B cell (primary cell): ENCODE measurements at places on chromosomes 7 and 10.
A peak's percentile ranks its signal among the peaks of the same experiment; 100 is the strongest.

DNA sequence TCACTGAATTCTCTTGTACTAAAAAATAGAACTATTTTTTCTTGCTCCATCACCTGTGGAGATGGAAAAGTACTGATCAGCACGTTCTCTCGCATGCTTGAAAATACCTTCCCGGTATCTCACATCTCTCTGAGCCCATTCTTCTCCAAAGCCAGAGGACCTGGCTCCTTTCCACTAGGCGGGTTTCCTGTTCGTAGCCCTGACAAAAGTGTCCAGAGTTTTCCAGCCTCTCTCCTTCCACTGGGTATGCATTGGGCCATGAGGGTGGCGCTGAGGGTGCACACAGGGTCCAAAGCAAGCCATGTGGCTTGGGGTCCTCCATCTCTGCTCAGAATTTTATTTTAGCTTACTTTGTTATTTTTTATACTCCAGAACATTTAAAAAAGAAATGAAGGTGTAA, 16.3 kb upstream of the SRGN start:
- no peaks in the 10 kb centered on the region for H3K36me3 ChIP-seq
- H3K4me1 ChIP-seq, result no peaks in the 10 kb centered on the region
- H3K27me3 ChIP-seq, result no peaks in the 10 kb centered on the region
- no peak overlapping the region for H3K4me3 ChIP-seq

DNA sequence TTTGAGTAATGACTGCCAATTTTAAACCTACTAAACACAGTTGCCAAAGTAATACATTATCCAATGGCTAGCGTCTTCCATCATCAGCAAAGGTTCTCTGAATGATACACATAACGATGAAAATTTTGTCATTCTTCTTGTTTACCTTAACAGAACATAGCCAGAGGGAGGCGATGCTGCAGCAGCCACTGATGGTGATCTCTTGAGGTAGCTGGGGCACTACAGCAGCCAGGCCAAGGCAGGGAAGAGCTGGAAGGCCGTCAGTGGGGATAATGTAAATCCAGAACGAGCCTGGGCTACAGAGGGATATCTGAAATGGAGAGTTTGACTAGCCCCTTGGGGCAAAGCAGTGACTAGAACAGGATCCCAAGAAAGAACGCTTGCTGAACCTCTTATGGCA, 38.8 kb downstream of the PRPS1L1 start:
- no peaks in the 10 kb centered on the region for H3K36me3 ChIP-seq
- H3K27me3 ChIP-seq, result no peaks in the 10 kb centered on the region
- no peak overlapping the region for H3K27ac ChIP-seq
- no peak for DNase-seq
- no peaks in the 10 kb centered on the region for H3K4me1 ChIP-seq

DNA sequence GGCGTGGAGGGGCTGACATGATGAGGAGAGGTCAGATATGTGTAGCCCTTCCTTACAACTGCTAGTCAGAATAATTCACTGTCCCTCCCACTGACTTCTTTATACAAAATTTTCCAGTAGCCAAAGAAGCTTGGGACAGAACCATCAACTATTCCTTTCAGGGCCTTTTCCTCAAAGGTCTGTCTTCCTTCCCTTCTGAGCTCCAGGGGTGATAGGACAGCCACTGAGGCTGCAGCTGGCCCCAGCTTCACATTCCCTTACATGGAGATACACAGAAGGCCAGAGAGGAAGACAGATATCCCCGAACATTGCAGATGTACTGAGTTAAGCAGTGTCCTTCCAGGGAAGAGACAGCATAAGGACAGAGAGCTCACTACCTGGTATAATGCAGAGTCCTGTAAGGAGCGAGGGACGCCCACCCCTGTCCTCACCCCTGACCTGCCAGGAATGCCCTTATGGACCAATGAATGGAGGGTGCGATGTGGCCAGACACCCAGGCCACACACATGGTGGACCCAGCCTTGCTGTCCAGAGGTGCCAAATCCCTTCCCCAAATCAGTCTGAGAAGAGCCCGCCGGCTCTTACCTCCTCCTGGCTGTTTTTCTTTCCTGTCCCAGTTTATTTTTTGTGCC, 754.7 kb downstream of the GRID1 start:
- H3K27me3 ChIP-seq, result no peaks in the 10 kb centered on the region
- DNase-seq, result no peak
- H3K27ac ChIP-seq, result no peak overlapping the region
- no peaks in the 10 kb centered on the region for H3K36me3 ChIP-seq
- peaks cover 10% of the 10 kb centered on the region for H3K4me1 ChIP-seq

DNA sequence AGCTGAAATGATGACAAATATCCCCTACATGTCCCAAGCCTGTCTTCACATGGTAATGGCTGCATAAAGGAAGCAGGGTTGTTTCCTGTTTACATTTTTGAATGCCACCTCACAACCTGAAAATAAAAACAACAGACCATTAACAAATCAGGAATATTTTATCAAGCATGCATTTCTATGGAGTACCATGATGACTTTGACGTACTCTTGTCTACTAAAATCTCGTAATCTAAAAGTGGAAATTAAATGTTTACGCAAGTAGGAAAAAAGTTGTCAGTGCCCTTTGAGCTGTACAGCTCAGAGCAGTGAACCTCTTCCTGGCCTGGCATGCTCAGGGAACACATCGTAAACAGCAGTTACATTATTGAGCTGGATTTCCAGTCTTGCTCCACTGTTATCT, 194.1 kb downstream of the INHBA start:
- no peak overlapping the region for H3K4me3 ChIP-seq
- no peak for DNase-seq
- no peaks in the 10 kb centered on the region for H3K36me3 ChIP-seq
- H3K4me1 ChIP-seq, result no peaks in the 10 kb centered on the region

- DNase-seq, result no peak
- no peaks in the 10 kb centered on the region for H3K27me3 ChIP-seq
- H3K27ac ChIP-seq, result no peak overlapping the region
- no peaks in the 10 kb centered on the region for H3K4me1 ChIP-seq
- no peaks in the 10 kb centered on the region for H3K36me3 ChIP-seq
Observed at GRCh38 chr7:49596701-49597491, 176.5 kb upstream of the VWC2 start.

DNA sequence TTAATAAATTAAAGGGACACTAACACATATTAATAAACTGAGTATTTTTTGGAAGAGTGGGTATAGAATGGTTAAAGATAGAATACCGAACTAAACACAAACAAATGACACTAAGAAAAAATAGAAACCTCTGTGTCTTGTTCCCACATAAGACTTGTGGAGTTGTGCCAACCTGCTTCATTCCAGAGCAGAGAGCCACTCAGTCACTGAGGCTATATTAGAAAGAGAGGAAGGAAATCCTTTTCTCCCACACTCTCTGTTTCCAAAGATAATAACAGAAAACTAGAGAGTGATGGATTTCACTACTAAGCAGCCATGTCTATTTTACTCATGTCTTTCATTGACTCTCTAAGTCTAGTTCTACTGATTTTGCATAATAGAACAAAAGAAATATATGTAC, 26.0 kb downstream of the CTNNA3 start:
- H3K27ac ChIP-seq, result no peak overlapping the region
- H3K4me3 ChIP-seq, result no peak overlapping the region
- no peaks in the 10 kb centered on the region for H3K4me1 ChIP-seq
- H3K36me3 ChIP-seq, result no peaks in the 10 kb centered on the region
- no peak for DNase-seq
- no peaks in the 10 kb centered on the region for H3K27me3 ChIP-seq

DNA sequence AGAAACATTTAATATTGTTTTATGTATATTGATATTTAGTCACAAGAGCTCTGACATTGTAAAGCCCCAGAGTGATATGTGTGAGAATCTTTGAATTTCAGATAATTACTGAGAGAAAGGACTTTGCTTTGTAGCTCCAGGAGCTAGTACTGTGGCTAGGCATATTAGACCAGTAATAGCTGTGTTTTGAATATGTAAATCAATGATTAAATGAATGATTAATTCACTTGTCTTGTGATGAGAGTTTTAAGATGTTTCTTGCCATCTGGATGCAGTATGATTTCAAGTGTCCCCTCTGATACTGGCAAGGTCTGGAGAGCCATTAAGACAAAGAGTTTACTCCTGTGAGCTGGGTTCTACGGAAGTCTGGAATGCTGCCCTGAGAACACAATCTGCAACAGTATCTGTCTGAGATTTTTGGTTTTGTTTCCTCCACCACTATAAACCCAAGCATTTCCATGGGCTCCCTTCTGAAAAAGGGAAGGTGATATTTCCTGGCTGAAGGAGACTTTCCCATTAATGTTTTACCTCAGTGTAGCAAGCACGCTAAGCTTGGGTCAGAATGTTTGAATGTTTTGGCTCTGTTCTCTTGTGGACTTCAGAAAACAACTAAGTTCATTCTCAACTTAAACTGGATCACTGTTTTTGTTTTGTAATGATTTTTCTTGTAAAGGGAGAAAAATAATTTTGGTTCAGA, 61.3 kb upstream of the BICC1 start:
- no peaks in the 10 kb centered on the region for H3K27me3 ChIP-seq
- DNase-seq, result no peak
- no peak overlapping the region for H3K4me3 ChIP-seq
- no peak overlapping the region for H3K27ac ChIP-seq
- H3K4me1 ChIP-seq, result no peaks in the 10 kb centered on the region

DNA sequence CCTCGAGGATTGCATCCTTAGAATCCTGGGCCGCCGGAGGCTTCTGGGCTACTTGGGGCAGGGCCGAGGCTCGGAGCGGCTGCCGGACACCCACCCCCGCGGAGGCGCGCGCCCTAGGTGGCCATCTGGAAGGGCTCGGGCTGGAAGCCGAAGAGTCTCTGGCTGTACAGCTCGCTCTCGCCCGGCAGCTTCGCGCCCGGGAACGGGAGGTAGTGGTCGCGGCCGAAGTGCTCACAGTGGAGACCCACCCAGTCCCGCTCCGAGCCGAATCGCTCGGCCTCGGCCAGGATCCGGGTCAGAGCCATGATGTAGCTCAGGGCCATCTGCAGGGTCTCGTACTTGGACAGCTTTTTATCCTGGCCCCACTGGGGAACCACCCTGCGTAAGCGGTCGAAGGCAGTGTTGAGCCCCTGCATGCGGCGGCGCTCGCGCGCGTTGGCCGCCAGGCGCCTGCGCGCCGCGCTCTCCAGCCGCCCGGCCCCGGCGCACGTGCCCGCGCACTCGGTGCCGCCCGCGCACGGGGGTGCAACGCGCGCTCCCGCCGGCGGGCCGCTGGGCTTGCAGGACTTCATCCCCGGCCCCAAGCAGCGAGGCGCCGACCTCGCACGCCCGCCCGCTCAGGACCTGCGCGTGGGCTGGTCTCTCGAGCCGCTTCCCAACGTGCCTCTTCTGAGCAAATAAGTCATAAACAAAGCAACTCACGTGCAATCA, 652 bp downstream of the ATOH7 start:
- H3K27ac ChIP-seq, result no peak overlapping the region
- peak; percentile 65 for DNase-seq
- peaks cover 30% of the 10 kb centered on the region for H3K27me3 ChIP-seq
- H3K4me3 ChIP-seq, result peak overlapping the region; percentile 71
- peaks cover 10% of the 10 kb centered on the region for H3K4me1 ChIP-seq
- no peaks in the 10 kb centered on the region for H3K36me3 ChIP-seq

DNA sequence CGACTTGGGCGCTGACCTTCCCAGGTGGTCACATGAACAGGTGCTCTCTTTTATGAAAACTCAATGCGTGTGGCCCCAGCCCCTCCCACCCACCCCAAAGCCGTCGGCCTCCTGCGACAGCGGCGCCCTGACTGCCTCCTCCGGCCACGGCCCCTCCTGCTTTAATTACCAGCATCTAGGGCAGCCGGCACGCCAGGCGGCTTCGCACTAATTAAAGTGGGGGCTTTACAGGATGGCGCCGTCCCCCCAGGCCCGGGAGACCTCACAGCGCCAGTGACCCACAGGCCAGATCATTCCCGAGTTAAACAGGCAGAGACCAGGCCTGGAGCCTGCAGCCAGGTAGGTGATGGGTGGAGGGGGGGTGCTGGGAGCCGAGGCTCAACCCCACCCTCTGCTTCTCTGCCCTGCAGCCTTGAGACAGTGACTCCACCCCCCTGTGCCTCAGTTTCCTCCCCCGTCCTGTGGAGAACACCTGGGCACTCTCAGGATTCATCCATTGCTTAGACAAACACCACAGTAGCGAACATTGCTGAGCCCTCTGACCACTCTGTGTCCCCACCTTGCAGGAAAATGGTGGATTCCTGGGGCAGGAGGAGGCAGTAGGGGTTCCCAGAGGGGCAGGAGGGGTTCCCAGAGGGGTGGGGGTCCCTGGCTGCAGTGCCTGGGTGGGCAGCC, 100.8 kb downstream of the MICALL2 start:
- DNase-seq, result no peak
- no peaks in the 10 kb centered on the region for H3K27me3 ChIP-seq
- no peak overlapping the region for H3K4me3 ChIP-seq
- H3K4me1 ChIP-seq, result no peaks in the 10 kb centered on the region

DNA sequence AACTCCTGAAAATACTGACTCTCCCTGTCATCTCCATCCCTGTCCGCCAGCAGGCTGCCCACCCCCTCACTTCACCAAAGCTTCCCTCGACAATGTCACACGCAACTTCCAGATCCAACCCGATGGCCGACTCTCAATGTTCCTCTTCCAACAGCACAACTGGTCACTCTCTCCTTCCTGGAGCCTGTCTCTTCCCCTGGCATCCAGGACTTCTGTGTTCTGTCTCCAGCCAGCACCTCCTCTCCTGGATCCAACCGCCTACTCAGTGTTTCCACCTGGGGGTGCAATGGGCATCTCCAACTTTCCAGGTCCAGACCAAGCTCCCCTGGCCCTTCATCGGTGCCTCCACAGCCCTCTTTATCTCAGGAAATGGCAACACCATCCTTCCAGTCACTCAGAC, 8.6 kb downstream of the CPA5 start:
- H3K4me3 ChIP-seq, result no peak overlapping the region
- no peak overlapping the region for H3K27ac ChIP-seq
- H3K27me3 ChIP-seq, result no peaks in the 10 kb centered on the region
- no peak for DNase-seq
- H3K4me1 ChIP-seq, result no peaks in the 10 kb centered on the region
- H3K36me3 ChIP-seq, result no peaks in the 10 kb centered on the region

GRCh38 chr7:29239638-29240037, 45.1 kb downstream of the CHN2 start:
- no peaks in the 10 kb centered on the region for H3K27me3 ChIP-seq
- no peak for DNase-seq
- H3K4me1 ChIP-seq, result peaks cover 7% of the 10 kb centered on the region
- H3K4me3 ChIP-seq, result no peak overlapping the region
- no peak overlapping the region for H3K27ac ChIP-seq

- no peak for DNase-seq
- H3K27ac ChIP-seq, result no peak overlapping the region
- H3K27me3 ChIP-seq, result no peaks in the 10 kb centered on the region
- no peaks in the 10 kb centered on the region for H3K4me1 ChIP-seq
- no peaks in the 10 kb centered on the region for H3K36me3 ChIP-seq
Observed at GRCh38 chr10:23884670-23885069, 324.3 kb upstream of the KIAA1217 start.

DNA sequence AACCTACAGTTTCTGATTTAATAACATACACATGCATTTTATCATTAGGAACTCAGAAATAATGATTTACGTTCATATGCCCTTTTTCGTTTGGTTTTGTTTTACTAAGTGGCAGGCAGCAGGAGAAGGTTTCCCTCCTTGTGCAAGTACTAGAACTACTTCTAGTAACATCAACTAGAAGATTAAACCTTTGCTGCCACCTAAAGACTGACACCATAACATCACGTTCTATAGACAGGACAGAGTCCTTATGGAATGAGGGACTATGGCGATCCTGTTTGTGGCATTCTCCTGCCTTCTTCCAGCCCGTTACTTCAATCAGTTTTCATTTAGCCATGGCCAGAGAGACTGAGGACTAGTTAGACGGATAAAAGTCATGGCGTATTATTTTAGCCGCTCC, 53.2 kb downstream of the GAD2 start:
- H3K27me3 ChIP-seq, result no peaks in the 10 kb centered on the region
- no peaks in the 10 kb centered on the region for H3K4me1 ChIP-seq
- H3K36me3 ChIP-seq, result no peaks in the 10 kb centered on the region
- H3K4me3 ChIP-seq, result no peak overlapping the region
- no peak for DNase-seq
- H3K27ac ChIP-seq, result no peak overlapping the region
